Cardiac muscle cell (in vitro differentiated cells and primary cell): ENCODE measurements at places on chromosomes 6 and 20. TPM values are rescaled to one million over a fixed set of nuclear protein-coding genes. Genes with fewer than 3 reads are reported as not detected.

C20orf96 gene
- 6.2 and 9.3 TPM in 2 replicates for total RNA-seq

PRDM13 gene
- total RNA-seq: not detected in 2 replicates

CPXM1 gene
- total RNA-seq: 72.1 and 129 TPM in 2 replicates

LY6G6F gene
- total RNA-seq: not detected in 2 replicates

ARMH2 gene
- total RNA-seq: not detected in 2 replicates

HTR1E gene
- 0.39 TPM in 1 of 2 replicates, not detected in the other for total RNA-seq

SIRPD gene
- not detected in 2 replicates for total RNA-seq

TTBK1 gene
- total RNA-seq: 0.60 and 1.0 TPM in 2 replicates

LY6G6C gene
- total RNA-seq: not detected in 2 replicates

SPATS1 gene
- total RNA-seq: 0.63 TPM in 1 of 2 replicates, not detected in the other

NRSN1 gene
- not detected in 2 replicates for total RNA-seq

TMEM74B gene
- total RNA-seq: 27.7 and 40.3 TPM in 2 replicates

LBP gene
- not detected in 2 replicates for total RNA-seq

NNAT gene
- 3.6 and 4.2 TPM in 2 replicates for total RNA-seq

PAQR8 gene
- total RNA-seq: 16.5 and 16.8 TPM in 2 replicates

OVOL2 gene
- total RNA-seq: 0.24 and 0.25 TPM in 2 replicates

RRP36 gene
- 67.3 and 108 TPM in 2 replicates for total RNA-seq

TOMM6 gene
- total RNA-seq: 113 and 153 TPM in 2 replicates

DNA sequence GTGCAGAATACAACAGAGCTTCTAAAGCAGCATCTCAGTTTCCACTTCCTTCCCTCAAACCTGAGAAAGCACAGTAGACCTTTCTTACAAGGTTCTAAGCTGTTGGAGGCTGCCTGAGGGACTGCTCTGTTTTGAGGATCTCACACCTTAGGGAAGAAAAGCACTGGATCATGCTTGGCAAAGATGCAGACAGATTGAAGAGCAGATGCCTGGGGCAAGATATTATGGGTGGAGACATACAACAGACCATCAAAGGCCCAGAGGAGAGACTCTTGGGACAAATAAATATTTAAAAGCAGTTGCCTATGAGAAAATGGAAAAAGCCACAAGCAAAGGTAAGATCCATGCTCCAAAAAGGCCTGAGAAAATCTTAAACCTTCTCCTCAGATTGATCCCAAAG, 6.2 kb downstream of the ZNF337 start:
- no peak for DNase-seq

GRCh38 chr20:46255440-46256104, 52.7 kb downstream of the CDH22 start:
- peak; percentile 61 for DNase-seq

GRCh38 chr6:119764927-119765681, 415.5 kb upstream of the MAN1A1 start:
- no peak for DNase-seq

DNA sequence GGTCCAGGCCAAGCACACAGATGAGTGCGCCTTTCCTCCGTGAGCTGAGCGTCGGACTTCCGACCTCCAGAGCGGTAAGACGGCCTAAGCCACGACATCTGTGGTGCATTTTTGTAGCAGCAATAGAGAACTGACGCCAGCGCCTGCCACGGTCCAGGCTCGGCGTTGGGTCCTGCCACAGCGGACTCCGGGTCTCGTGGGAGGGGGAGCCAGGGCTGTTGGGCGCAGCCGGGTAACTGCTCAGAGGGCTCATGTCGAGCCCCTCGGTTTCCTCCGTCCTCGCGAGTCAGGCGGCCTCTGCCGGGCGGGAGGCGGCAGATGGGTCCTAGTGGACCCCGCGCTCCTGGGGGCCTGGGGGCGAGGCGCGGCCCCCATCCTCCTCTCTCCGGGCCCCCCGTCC, 216.1 kb downstream of the QKI start:
- DNase-seq: no peak

GRCh38 chr6:35362200-35362599, 19.8 kb downstream of the PPARD start:
- DNase-seq: no peak

DNA sequence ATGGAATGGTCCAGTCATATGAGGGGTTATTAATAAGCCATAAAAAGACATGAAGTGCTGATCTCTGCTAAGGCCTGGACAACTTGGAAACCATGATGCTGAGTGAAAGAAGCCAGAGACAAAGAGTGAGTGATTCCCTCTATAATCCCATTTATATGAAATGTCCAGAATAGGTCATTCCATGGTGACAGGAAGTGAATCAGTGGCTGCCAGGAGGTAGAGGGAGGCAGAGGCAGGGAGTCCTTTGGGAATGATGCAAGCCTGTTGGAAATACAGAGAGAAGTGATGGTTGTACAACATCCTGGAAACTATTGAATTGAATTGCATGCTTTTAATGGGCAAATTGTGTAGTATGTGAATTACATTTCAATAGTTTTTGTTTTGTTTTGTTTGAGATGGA, 26.4 kb downstream of the ANKRD60 start:
- no peak for DNase-seq

DNA sequence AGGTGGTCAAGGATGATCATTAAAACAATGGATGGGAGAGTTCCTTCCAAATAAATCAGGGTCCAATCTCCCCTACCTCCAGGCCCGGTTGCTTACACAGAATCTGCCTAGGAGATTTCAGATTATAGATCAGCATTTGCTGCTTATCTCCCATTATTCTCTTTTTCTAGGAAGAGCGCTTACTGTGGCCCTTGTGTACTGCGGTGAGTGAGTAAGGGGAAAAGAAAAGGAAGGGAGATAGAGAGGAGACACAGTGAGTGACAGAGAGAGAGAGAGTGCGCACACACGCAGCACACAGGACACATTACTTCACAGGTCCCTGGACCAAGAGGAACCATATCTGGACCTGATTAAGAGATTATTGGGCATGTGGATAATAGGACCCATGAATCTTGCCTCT, 6.2 kb downstream of the LATS1 start:
- DNase-seq: no peak

GRCh38 chr6:151240791-151241642, 1.2 kb downstream of the AKAP12 start:
- DNase-seq: peak; percentile 87

- no peak for DNase-seq
Measured at GRCh38 chr6:39819676-39820075, 27.5 kb downstream of the DAAM2 start.

- no peak for DNase-seq
Measured at GRCh38 chr6:163963205-163964120, 548.9 kb downstream of the QKI start.

GRCh38 chr6:38391206-38391605, 248.5 kb downstream of the BTBD9 start:
- DNase-seq: no peak

GRCh38 chr6:57177545-57178265, 5.6 kb downstream of the BAG2 start:
- peak; percentile 84 for DNase-seq

GRCh38 chr6:30834646-30835045, 49.7 kb upstream of the DDR1 start:
- DNase-seq: no peak

- peak; percentile 96 for DNase-seq
Measured at GRCh38 chr6:12537389-12537788, 179.2 kb upstream of the PHACTR1 start.

- DNase-seq: no peak
Measured at GRCh38 chr6:93123585-93123984, 295.8 kb downstream of the EPHA7 start.

DNA sequence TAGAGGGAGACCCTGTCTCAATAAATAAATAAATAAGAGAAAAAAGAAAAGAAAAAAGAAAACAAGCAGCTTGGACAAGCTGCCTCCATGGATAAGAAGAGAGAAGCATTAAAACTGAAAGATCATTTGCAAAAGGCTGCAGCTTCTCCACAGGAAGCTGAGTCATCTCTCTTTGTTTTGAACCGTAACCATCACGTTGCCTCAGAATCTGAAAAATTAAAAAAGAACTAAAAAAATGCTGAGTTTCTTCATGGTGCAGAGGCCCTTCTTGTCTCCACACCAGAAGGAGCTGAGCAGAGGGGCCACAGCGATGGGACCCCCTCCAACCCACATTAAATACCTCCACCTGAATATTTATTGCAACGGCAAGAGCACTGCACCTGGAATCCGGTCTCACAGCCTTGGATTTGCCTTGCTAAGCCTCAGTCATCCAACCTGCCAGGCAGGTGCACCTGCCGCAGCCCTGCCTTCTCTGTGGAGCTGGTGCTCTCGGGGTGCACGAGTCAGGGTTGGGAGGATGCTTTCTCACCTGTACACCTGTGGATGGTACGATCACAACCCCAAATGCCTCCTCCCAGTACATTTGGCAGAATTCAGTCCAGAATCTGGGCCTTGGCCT, 28.1 kb downstream of the TOX2 start:
- DNase-seq: no peak

DNA sequence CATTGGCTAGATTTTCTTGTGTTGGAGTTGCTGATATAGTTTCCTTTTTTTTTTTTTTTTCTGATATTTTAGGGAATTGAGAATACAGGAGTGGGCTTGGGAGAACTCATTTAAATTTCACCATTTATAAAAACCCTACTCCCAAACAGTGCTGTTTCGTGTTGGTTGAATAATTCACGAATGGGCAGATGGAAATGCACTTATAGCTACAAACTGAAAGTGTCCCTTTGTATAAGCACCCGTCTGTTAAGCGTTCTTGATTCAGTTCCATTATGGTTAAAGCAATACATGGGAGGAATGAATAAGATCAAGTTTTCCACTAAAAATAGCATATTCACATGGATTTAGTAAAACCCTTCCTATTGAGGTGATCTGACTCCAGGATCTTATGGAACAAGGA, 122.2 kb upstream of the ARG1 start:
- no peak for DNase-seq

DNA sequence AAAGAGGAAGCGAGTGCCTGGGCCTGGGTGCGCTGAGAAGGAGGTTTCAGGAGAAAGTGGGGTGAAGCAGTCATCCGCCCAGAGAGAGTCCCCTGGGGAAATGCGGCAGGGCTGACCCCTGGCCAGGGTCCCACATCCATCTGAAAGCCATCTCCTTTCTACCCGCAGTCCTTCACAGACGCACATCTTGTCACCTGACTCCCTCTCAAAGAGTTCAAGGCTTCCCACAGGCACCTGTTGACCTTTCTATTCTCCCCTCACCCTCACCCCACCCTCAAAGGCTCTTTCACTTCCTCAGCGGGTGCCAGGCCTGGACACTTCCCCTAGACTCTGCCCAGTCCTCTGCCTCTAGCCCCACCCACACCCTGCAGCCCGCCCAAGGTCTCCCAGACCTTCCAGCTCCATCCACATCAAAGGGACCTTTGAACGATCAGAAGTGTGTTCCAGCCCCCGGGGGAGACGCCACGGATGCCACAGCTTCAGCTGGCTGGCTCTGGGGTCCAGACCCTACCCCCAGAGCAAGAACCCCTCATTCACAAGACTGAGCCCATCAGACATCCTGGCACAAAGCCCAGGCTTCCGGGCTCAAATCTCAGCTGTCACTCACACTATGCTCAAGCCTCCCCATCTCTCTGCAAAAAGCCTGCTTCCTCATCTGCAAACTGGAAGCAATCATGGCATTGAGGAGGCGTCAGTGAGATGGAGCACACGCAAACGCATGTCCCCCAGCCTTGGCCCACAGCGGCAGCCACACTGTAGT, 2.1 kb downstream of the CTSZ start:
- DNase-seq: no peak

GRCh38 chr20:62508641-62509051, 32.9 kb upstream of the GATA5 start:
- no peak for DNase-seq

DNA sequence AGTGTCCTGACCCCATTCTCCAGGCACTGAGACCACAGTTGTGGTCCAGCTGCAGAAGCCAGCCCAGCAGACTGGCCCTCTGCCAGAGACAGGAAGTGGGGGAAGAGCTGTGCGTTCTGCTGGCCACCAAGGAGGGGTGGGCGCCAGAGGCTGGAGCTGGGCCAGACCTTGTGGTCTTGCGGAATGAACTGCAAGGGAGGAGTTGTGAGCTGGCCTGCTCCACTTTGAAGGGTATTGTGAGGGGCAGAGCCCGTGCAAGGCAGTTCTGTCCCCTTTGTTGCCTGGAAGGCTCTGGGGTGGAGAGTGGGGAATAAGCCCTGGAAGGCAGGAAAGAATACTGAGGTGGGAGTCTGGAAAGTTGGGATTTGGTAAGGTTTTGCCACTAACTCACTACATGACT, 3.6 kb upstream of the MDFI start:
- DNase-seq: no peak

- DNase-seq: no peak
Measured at GRCh38 chr20:44412402-44413144, 57.1 kb downstream of the HNF4A start.

GRCh38 chr20:33518071-33518470, 28.2 kb downstream of the CBFA2T2 start:
- no peak for DNase-seq

GRCh38 chr6:13741365-13741764, 29.7 kb upstream of the RANBP9 start:
- no peak for DNase-seq

- DNase-seq: peak; percentile 78
Measured at GRCh38 chr20:49690899-49691620, 22.6 kb downstream of the B4GALT5 start.

GRCh38 chr6:152334555-152334954, 302.6 kb downstream of the SYNE1 start:
- DNase-seq: no peak

GRCh38 chr6:154440422-154441043, 70.0 kb downstream of the CNKSR3 start:
- no peak for DNase-seq

DNA sequence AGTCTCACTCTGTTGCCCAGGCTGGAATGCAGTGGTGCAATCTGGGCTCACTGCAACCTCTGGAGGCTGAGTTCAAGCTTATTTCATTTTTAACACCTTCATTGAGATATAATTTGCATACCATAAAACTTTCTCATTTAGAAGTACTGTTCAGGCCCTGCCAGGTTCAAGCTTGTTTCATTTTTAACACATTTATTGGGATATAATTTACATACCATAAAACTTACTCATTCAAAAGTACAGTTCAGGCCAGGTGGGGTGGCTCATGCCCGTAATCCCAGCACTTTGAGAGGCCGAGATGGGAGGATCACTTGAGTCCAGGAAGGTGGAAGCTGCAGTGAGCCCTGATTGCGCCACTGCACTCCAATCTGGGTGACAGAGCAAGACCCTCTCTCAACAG, 5.5 kb downstream of the OR2B6 start:
- no peak for DNase-seq

DNA sequence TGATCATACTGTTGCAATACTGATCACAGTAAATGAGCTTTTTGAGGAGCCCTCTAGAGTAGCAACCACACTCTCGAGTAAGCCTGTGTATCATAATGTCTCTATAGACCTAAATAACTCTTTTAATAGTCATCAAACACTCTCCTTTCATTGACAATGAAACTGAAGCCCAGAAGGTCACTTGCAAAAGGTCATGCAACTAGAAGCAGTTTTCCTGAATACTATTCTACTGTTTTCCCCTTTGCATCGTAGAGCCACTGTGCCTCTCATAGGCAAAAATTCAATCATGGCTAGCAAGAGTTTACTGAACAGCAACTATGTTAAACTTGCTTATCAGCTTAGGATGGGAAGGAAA, 105.3 kb downstream of the HIVEP2 start:
- no peak for DNase-seq
